ENCODE measurements at places on chromosomes 3 and 15.

DNA sequence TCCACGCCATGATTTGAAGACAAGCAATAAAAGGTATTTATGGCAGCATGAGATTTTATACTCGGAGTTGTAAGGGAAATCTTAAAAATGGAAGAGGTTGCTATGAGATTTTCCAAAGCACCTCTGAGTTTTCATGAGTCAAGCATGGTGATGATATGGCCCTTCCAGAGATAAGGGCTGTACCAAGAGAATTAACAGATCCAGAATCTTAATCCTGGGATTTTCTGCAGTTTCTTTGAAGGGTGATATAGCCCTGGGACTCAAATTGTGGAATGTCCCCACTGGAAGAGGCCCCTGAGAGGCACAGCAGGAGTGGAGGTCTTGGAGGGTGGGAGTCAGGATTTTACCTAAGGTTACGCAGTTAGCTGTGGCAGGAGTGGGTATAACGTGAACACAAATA, 243.3 kb downstream of the ZNF621 start:
- DNase-seq = no peak

- DNase-seq = no peak
Measured at GRCh38 chr3:76566211-76566534, 473.7 kb upstream of the ROBO2 start.

GRCh38 chr15:92989470-92989869, 89.3 kb downstream of the CHD2 start:
- no peak for DNase-seq

- no peak for DNase-seq
Measured at GRCh38 chr3:51802106-51802703, 23.2 kb upstream of the IQCF6 start.

GRCh38 chr3:5181469-5182141, 5.9 kb upstream of the EDEM1 start:
- DNase-seq = no peak

DNA sequence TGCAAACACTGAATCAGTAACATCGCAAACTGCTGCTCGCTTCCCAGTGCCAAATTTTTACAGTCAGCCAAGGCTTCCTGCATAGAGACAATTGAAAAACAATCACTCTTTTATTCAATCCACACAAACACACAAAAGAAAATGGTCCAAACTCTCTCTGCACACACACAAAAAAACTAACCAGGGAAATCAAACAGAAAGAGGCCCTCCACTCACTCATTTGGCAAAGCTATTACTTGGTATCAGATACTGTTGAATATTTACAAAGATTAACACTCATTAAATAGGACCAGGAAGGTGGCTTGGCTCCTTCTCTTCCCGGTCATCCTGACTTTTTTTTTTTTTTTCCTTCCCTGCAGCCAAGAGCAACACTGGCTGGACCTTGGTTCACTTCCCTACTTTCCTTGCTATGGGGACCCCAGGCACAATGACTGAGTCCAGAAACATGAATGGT, 62.4 kb upstream of the SPATA12 start:
- no peak for DNase-seq

- no peak for DNase-seq
Measured at GRCh38 chr3:95333826-95334225, 1271.0 kb downstream of the NSUN3 start.

DNA sequence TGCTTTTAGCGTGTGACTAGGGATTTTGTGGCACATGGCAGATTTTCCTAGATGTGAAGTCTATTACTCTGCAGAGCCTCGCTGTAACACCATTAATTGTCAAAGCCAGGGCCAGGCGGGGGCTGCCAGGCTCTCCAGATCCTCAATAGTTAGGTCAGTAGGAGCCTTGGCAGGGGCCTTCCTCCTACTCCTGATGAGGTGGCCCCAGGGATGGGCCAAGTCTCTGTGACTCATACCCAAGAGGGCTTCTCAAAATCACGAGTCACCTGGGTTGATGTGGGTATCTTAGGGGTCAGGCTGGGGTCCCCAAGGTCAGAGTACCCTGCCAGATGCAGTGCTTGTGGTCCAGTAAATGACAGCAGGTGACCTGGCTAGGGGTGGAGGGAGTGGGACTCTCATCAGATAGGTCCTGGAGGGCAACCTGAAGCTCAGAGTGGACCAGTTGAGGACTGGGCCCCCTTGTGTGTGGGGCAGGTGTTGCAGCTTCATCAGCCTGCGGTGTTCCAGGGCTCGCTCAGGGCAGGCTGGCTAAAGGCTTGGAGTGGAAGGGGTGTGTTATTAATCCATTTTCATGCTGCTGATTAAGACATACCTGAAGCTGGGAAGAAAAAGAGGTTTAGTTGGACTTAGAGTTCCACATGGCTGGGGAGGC, 88.5 kb upstream of the MYZAP start:
- DNase-seq = no peak

DNA sequence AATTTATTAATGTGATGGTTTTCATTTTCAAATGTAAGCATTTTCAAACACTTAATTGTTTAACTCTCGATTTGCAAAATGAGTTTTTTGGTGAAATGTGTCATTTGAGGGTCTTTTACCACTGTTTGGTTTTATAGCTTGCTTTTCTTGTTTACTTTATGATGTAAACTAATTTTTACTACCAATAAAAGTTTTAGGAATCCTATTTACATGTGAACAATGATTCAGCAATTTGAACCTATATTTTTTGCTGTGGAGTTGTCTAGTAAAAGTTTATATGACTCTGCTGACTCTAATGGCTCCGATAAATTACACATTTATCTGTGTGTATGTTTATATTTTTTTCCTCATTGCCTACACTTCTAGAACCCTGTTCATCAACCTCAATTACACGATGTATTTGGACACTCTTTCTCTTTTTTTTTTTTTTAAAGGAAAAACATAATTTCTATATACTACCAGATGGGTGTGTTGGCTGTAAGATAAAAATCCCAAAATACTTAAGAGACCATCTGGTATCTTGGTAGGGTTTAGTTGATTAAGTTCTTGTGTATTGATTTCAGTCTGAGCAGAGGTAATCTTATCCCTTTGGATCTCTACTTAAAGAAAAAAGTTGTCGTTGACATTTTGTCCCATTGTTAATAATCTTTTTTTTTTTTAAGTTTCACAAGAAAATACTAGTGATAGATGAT, 89.5 kb downstream of the PTPRG start:
- no peak for DNase-seq

- no peak for DNase-seq
Measured at GRCh38 chr3:162525066-162525742, 1028.6 kb downstream of the OTOL1 start.

DNA sequence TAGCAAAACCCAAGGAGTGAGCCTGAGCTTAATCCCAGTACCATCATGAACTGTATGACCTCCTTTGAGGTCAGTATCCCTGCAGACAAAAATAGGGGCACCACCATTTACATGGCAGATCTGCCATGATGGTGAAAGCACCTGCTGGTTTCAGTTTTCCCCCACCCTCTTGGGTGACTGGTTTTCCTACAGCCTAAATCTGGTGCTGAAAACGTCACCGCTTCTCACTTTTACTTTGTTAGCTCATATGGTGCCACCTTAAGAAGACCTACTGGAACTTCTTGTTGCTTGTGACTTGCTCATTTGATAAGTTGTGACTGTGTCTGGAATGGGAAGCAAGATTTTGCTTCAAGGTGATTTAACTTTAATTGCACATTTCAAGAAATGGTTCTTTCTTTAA, 5.1 kb downstream of the PPP1R2 start:
- DNase-seq = no peak
